Esophagus squamous epithelium (tissue), 5 donors: ENCODE measurements at places on chromosomes 4 and X.

DNA sequence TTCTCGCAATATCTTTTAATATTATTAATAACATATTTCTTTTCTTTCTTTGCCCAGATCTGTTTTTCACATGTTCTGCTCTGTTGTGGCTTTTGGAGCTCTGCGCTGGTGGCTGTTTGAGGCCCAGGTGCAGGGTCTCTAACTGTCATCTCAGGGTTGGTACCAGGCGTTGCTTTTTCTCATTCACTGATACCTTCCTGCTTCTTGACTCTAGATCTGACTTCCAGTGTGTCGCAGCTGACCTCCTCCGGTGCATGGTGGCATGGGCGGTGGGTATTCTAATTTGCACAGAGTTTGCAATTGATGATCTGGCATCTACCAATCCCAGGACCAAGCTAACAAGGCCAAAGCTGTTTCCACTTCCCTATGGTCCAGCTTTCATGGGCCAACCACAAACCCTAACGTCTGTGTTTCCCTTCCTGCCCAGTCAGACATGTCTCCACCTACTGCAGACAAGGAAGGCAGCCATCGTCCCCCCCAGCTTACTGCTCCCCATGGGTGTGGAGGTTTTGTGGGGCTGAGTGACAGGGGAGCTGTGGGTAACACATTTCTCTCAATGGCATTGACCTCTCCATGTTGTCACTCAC, 25.2 kb downstream of the LETM1 start:
- DNase-seq: no peak

GRCh38 chr4:174316546-174316945, 32.8 kb downstream of the CEP44 start:
- DNase-seq: no peak

GRCh38 chr4:8318509-8318908, 49.0 kb downstream of the HTRA3 start:
- no peak for DNase-seq

- no peak for DNase-seq
Observed at GRCh38 chr4:10983885-10984640, 299.5 kb upstream of the CLNK start.

DNA sequence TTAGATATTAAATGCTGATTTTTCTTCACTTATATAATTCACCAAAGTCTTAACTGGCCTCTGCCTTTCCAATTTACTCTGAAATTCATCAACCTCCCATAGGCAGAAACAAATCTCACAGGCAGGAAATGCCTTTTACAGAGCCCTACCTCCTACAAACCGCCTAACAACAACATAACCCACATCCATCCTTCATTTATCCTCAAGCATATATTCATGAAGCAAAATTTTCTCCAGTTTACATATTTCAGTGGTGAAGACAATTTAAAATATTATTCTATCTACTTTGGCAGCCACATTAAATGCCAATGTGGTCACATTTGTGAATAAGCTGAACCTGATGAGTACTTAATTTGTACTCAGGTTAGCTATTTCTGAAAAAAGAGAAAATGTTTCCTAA, 30.3 kb downstream of the SEPSECS start:
- no peak for DNase-seq

- no peak for DNase-seq
Observed at GRCh38 chr4:76905521-76905920, 7.6 kb upstream of the SOWAHB start.

DNA sequence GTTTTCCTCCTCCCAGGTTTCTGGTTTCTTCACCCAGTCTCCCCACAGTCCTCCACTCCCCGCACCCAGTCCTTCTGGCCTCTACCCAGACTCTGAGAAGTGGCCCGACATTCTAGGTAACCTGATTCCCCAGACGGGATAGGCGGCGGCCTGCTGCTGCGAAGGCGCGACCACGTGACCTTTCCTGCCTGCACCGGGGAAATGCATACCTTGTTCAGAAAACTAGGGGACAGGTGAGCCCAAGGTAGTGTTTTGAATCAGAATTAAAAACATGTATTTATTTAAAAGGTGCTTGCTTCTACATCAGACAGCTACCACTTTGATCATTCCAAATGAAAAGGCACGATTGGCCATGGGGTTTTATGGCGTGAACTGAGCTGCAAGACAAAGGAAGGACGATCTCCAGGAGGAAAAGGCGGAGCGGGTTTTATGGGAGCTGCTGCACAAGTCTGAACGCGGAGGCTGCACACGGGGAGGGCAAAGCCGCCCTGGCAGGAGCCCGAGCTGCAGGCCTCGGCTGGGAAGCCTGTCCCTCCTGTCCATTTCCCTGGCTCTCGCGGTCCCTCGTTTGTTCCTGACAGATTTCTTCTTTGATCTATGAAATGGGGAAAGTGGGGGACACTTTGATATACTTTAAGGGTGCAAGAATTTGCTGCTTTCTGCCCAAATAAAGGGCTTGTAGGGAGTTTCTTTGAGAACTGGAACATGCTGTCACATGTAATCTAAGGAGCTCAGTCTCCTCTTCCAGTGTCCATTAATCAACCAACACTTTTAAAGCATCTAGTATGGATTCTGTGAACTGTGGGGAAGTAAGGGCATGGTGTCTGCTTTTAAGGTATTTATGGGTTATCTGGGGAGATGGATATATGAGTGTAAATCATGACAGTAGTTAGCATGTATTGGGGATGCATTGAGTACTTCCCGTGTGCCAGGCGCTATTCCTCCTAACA, 150.9 kb downstream of the SPRY1 start:
- no peak for DNase-seq

GRCh38 chr4:3683077-3683743, 83.0 kb upstream of the ADRA2C start:
- no peak for DNase-seq

DNA sequence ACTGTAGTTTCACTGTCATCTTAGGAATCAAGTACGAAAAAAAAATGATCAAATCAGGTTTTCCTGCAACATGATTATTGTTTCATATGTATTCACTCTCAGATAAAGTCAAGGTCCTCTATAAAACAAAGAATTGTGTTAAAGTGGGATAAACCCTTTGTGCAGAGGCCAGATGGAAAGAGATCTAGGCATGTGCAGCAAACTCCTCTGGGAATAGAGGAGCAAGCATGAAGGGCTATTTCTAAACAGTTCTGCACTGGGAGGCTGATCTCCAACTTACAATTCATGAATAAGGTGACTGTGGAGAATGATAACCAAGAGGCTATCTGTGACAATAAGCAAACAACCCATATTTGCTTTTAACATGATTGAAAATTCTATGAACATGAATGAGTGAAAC, 2.4 kb upstream of the WDFY3 start:
- DNase-seq: no peak

DNA sequence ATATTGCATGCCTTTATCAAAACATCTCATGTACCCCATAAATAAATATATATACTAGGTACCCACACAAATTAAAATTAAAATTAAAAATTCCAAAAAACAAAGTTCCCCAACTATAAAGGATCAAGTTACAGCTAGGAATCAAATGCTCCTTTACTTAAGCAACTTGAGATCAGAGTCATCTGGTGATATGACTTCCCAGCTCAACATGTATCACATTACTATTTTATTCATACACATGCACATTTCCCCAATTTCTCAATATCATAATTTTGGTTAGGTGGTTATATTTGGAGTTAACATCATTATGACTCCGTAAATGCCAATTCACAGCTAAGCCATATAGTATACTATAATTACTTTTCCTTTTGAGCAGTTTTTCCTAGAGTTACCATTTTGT, 60.9 kb downstream of the CLOCK start:
- DNase-seq: no peak

GRCh38 chrX:153820601-153821000, 9.7 kb downstream of the PDZD4 start:
- DNase-seq: no peak

DNA sequence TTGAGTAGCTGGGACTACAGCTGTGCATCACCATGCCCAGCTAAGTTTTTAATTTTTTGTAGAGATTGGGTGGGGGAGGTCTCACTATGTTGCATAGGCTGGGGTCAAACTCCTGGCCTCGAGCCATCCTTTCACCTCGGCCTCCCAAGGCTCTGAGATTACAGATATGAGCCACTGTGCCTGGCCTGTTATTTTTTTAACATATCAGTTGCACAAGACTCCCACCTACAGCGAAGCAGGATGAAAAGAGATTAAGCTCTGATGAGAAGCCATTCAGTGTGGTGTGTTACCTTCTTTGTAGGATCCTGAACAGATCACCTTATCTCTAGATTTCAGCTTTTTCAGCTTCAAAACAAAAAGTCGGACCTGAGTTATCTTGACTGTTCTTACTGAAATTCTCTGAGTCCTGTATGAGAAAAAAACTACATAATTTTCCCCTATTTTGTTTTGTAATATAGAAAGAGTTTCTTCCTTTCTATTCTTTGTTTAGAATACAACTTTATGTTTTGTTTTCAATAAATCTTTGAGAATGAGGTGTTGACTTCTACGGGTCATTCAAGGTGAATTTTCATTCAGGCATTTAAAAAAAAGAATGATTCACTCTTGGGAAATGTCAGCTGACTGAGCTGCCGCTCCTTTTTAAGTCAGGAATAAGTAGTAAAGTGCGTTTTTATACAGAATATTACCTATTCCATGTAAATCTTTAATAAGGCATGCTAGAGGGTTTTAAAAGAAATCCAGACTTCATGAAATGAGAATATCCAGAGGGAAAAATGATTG, 134.6 kb downstream of the ARSF start:
- DNase-seq: no peak

DNA sequence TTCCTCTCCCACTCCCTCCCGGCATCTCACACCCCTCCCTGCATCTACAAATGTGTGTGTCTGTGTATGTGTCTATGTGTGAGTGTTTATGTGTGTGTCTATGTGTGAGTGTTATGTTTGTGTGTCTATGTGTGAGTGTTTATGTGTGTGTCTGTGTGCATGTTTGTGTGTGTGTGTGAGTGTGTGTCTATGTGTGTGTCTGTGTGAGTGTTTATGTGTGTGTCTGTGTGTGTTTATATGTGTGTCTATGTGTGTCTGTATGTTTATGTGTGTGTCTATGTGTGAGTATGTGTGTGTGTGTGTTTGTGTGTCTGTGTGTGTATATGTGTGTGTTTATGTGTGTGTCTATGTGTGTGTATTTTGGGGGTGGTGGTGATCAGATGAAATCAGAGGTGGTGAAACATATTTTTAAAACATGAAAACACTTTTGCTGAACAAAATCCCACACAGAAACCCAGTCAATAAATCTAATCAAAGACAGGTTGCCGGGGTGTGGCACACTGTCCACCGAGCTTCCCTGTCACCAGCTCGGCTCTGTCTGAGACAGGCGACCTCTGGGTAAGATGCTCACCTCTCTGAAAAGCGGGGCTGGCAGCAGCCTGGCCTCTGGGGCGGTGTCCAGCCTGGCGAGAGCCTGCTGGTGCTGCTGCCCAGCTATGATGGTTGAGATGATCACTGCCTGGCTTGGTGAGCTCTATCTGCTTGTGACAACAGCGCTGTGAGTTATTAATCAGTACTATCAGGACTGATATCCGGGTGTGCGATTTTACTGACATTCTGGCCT, 186.7 kb upstream of the PSAPL1 start:
- DNase-seq: no peak

- no peak for DNase-seq
Observed at GRCh38 chr4:83075311-83076095, 39.0 kb downstream of the PLAC8 start.

GRCh38 chr4:71456841-71457240, 118.0 kb downstream of the SLC4A4 start:
- no peak for DNase-seq

- DNase-seq: no peak
Observed at GRCh38 chr4:124868495-124868894, 156.0 kb upstream of the ANKRD50 start.

DNA sequence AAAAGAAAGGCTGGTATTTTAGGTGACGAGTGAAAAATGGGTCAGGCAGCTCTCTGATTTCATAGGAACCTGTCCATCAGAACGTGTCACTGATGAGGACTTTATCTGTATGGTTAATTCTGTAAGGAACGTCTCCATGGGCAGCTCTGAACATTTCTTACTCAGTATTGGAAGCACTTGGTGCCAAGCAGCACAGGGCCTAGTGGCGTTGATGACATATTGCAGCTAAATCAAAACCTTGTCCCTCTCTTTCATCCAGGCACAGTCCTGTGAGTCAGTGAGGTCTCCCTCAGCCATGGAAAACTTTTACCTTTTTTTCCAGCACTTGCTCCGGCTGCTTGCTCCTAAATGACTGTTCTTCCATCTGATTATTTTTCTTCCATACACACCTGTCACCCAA, 301.9 kb downstream of the DHX15 start:
- DNase-seq: no peak

DNA sequence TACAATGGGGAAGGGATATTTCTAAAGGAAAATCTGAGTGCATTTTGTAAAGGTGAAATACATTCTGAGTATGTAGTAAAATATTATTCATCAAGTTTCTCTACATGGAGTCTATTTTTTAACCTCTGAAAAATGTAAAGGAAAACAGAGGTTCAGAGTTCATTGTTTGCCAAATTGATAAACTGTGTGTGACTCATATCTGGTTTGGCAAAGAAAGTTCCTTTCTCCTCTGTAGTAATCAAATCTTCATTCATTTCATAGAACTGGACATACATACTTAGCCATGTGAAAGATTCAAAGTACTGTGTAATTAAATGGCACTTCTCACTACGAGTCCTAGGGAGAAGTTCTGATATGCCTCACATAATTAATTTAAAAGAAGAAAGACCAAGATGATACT, 61.6 kb downstream of the HPGD start:
- no peak for DNase-seq
